ENCODE measurements at places on chromosomes 12 and 14.

- no peak for DNase-seq
These were observed 22.8 kb upstream of the CRADD start for GRCh38 chr12:93654421-93654820.

GRCh38 chr12:87728931-87729593, 300.1 kb downstream of the C12orf50 start:
- no peak for DNase-seq

- DNase-seq, result no peak
These were observed 58.8 kb downstream of the GPR68 start for GRCh38 chr14:91185721-91186120.

- no peak for DNase-seq
These were observed 50.5 kb downstream of the IRF2BPL start for GRCh38 chr14:76977793-76978720.

GRCh38 chr14:81400202-81400678, at the start of gene STON2:
STON2 (minus strand) TSS chr14:81400324; CDS start chr14:81398382, 1,942 bp downstream.
- peak; percentile 33 for DNase-seq

- DNase-seq, result no peak
These were observed 17.7 kb upstream of the TSPAN11 start for GRCh38 chr12:30908722-30909348.

DNA sequence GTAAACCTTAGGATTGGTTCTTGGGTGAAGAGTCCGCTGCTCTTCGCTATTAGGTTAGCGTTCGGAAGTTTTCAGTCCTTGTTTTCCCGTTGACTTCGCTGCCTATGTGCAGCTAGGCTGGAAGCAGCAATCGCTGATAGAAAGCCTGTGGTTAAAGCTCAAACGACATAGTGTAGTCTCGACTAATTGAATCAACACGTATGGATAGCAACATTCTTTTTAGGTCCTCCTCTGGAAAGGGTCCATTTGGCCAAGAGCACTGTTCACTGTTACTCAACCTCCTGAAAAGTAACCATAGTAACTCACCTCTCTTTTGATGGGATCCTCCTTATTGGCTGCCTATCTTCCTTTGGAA, 355.5 kb downstream of the SNAPC1 start:
- no peak for DNase-seq

Measured in midbrain (tissue), 1 donor.